ENCODE measurements at places on chromosomes 5 and 9.

DNA sequence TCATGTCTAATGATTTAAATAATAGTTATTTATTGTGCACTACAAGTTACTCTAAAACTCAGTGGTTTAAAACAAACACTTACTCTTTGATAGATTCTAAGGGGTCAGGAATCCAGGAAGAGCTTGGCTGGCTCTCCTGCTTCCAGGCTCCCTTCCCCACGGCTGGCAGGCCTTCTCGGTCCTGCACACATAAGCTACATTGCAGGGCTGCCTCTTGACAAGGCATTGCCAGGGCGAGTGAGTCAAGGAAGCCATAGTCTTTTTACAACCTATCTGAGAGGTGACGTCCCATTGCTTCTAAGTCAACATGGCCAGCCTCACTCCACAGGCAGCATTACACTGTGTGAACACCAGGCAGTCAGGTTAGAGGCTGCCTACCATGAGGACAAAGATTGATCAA, 119.8 kb downstream of the AUH start:
- DNase-seq = no peak

GRCh38 chr5:161385027-161385426, 161.5 kb downstream of the GABRB2 start:
- DNase-seq = no peak

DNA sequence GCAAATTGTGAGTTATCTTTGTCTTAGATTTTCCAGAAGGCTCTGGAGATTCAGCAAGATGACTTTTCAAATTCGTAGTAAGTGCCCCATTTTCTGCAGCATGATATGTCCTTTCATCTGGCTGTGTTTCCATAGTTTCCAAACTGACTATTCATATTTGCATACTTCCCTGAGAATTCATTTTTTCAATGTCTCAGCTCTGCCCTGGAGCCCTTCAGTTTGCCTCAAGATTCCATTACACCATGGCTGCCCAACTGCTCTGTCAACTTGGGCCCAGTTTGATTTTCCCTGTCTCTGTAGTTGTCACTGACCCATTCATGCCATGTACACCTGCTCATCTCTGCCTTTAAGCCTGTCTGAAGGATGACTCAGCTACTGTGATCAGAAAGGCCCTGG, 94.2 kb upstream of the RUSC2 start:
- DNase-seq = no peak

GRCh38 chr5:1913578-1913977, 30.9 kb upstream of the IRX4 start:
- DNase-seq = no peak
